ENCODE measurements at places on chromosomes 12 and 14.

GRCh38 chr12:42584651-42585111 is 4.9 kb downstream of the PRICKLE1 start:
- no peak for DNase-seq

GRCh38 chr12:49644620-49644994 is 21.2 kb downstream of the PRPF40B start:
- peak; percentile 62 for DNase-seq

- peak; percentile 89 for DNase-seq
These were observed 514.6 kb downstream of the MED13L start for GRCh38 chr12:115762936-115763335.

- DNase-seq, result no peak
These were observed 9.7 kb downstream of the NAP1L1 start for GRCh38 chr12:76074701-76075336.

- DNase-seq, result no peak
These were observed 5.0 kb upstream of the LBHD2 start for GRCh38 chr14:103078860-103079587.

DNA sequence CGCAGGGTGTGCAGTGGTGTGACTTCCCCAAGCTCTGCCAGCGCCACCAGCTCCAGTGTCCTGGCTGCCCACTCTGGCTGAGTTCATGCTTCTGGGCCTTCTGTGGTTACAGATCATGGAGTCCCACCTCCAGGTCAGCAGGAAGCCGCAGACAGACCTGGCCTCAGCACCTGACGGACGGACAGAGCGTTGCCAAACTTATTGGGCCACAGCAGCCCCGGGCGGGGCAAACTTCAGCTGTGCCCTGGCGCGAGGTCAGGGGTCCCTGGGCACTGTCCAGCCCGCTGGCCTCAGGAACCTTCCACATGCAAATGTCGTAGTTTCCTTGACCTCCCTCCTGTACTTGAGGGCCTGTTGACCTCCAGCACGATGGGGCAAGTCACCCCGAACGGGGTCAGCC is 11.2 kb downstream of the GPR132 start:
- DNase-seq, result no peak

- no peak for DNase-seq
These were observed 156.7 kb downstream of the CEP128 start for GRCh38 chr14:80784820-80785219.

- peak; percentile 47 for DNase-seq
These were observed 778 bp downstream of the TCP11L2 start for GRCh38 chr12:106303202-106303820.

- no peak for DNase-seq
These were observed 179.8 kb downstream of the ANO4 start for GRCh38 chr12:100974341-100974740.

GRCh38 chr12:69866698-69867097 is 41.7 kb downstream of the MYRFL start:
- DNase-seq, result no peak

GRCh38 chr14:63477556-63477955 is 65.6 kb downstream of the PPP2R5E start:
- no peak for DNase-seq

DNA sequence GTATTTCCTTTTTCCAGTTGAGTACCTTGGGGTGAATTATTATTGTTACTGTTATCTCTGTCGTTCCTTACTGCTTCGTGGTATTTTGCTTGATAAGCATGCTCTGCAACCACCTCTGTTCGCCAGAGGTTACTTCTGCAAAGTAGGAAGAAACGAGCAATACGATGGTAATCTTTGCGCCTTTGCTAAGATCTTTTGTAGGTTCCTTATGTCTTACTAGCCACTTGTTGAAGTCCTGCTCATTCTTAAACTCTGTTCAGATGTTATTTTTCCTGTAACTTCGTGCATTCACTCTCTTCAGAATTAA is 729 bp upstream of the M6PR start:
- no peak for DNase-seq

GRCh38 chr14:39107591-39107996 is 4.6 kb upstream of the SEC23A start:
- DNase-seq, result peak; percentile 49
